Kidney epithelial cell (primary cell): ENCODE measurements at places on chromosomes 6 and 20. TPM values are rescaled to one million over a fixed set of nuclear protein-coding genes. Genes with fewer than 3 reads are reported as not detected.

- DNase-seq: no peak
Observed at GRCh38 chr6:156854466-156855161, 77.4 kb downstream of the ARID1B start.

DNA sequence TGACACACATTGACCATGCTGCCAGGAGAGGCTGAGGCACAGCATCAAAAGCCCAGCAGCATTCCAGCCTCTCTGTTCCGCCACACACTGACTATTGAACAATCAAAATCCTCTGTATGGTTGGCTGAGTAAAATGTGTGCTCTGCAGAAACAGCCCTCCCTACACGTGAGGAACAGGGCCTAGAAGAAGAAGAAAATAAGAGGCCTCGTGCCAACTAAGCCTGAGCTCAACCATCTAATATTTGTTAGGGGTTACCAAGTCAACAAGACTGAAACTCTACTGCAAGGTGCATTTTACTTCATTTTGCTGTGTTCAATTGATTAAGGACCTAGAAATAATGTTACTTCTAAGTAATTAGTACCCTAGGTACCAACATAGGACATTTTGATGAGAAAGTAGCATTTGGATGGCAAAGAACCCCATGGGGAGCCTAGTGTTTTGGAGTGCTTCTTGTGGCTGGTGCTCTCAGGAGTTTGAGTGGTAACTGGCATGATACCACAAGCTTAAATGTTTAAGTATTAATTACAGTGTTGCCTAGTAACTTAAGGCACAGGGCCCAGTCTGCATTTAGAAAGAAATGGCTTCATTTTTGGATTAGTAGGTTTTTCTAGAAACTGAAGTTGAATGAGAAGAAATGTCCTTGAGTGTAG lies 146.6 kb upstream of the PLN start:
- no peak for DNase-seq

The TXLNB gene
- not detected in 2 replicates for total RNA-seq

- DNase-seq: no peak
Observed at GRCh38 chr6:121510568-121511177, 75.2 kb downstream of the GJA1 start.
